ENCODE measurements at places on chromosomes 2 and 18.

DNA sequence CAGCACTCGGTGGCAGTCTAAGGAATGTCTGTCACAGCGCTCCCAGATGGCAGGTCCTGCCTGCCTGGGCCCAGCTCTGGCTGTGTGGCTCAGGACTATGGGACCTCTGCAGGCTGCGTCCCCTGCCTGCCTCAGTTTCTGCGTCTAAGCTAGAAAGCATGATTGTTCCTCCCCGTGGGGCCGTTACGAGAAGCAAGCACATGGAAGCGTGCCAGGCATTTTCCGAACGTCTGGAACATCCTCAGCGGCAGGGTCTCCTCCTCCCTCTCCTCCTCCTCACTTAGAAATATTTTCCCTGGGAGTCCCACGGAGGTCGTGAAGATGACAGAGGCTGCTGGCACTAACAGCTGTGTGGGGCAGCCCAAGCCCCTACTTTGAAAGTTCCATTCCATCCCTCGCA, 43.3 kb downstream of the LRRFIP1 start:
- DNase-seq = no peak

DNA sequence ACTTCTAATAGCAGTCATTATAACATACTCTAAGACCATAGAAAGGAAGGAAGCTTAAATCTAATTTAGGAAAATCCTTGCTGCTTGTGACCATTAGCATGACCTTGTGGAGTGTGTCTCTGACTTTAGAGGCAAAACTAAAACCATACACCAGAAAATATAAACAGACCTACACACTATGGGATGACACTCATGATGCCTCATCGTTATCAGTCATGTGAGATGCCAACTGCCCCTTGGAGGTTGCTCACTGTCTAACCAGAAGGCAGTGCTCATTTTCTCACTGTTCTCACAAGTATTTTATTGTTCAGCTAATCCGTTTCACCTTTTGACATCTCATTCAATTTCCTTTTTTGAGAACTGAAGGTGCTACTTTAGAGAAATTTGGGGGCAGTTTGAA, 376.9 kb downstream of the RND3 start:
- DNase-seq = no peak

GRCh38 chr2:10096641-10097040, 16.4 kb upstream of the CYS1 start:
- DNase-seq = no peak

- DNase-seq = no peak
Observed at GRCh38 chr2:101204400-101205115, 48.1 kb upstream of the CNOT11 start.

GRCh38 chr2:37364351-37364750, 19.9 kb downstream of the QPCT start:
- DNase-seq = no peak

DNA sequence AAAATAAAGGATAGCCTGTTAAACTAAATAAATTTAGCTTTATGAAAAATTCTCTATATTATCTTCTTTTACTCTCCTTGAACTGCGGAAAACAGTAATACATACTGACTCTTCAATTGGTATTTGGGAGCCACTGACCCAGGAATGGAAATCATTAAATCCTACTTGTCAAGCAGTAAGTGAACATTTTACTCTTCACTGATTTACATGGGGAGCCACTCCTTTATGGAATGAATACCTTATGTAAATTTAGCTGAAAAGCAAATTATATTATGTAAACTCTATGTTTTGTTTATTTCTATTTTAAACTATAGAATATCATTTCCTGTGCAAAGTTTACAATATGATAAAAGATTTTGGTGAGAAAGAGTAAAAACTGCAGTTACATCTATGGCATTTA, 85.2 kb downstream of the STRADB start:
- no peak for DNase-seq

DNA sequence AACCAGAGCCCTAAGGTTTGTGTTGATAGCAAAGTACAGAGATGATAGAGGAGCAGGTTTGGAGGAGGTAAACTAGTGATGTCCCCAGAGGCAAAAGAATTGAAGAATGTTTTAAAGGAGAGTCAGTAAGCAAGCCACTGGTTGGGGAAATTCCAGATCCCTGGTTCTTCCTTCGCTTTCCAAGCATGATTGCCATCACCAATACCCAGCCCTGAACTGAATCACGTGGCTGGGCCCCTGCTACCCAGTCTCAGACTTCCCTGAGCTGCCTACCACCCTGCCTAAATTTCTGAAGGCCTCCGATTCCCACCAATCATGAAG, 310.8 kb upstream of the STON1 start:
- no peak for DNase-seq

Measured in activated CD4-positive, alpha-beta T cell treated with anti-CD3 and anti-CD28 coated beads for 1 hour (primary cell).